ENCODE measurements at places on chromosomes 12 and 14.

- peak; percentile 87 for DNase-seq
Measured at GRCh38 chr12:89800435-89800834, 91.8 kb upstream of the ATP2B1 start.

DNA sequence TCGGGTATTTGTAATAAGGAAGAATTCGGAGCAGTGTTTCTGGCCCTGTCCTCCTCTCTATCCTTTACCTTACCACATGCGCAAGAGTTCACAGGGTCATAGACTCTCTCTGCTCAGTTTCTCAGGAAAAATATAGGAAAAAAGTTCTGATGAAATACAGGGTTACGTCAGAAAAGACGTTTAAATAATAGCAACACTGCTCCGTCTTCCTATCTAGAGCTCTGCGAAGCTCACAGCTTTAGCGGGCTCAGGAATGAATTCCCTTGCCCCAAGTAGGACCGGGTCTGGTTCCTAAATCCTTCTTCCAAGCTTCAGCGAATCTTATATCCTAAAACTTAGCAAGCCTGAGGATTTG, 365 bp downstream of the CCDC59 start:
- DNase-seq: no peak

GRCh38 chr12:31008961-31009840, 64.5 kb upstream of the DDX11 start:
- DNase-seq: no peak

DNA sequence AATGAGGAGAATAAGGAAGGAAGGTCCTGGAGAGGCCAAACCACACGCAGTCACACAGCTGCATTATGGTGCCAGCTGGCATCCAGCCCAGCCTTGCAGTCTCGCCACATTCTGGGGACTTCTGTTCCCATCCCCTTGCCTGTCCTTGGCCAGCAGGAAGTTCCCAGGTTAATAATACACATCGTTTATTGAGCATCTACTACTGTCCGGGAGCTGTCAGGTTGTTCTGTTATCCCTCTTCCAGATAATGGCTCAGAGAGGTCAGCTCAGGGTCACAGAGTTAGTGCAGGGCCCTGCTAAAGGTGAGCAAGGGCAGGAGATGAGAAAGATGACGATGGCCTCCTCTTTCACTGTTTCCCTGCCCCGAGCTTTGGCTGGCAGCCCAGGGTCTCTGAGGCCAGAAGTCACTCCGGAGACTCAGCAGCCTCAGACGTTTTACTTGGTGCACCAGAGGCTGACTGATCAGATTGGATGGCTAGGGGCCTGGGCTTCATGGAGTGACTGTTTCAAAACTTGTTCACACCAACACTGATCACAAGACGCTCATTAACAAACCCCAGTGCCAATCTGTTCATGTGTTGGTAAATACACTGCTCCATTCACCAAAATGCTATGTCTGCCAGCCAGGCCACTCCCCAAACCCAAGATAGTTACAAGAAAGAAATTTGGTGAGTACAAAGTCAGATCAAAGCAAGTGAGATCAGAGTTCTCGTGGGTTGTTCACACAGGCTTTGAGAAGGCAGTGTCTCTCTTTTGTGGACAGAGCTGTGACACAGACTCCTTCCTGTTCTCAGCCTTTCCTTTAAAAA, 79.2 kb downstream of the B4GALNT3 start:
- DNase-seq: peak; percentile 71

DNA sequence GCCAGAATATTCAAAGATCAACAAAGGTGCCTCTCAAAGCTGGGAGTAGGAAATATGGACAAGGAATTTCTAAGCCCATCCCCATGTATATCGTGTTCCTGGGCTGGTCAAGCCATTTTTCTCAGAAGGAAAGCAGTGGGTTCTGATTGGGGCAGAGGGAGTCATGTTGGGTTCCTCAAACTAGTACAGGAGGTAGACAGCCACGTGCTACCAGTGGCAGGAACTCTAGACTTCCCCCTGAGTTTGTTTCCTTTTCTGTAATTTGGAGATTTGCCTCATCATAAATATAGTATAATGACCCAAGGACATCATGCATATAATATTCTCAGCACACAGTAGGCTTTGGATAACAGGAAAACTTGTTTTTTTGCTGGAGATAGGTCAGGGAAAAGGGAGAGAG, 16.4 kb upstream of the PLEKHH1 start:
- no peak for DNase-seq

GRCh38 chr12:11650286-11651281, 1.1 kb downstream of the ETV6 start:
- peak; percentile 85 for DNase-seq
